ENCODE measurements at places on chromosomes 3 and 15. TPM values are rescaled to one million over a fixed set of nuclear protein-coding genes. Genes with fewer than 3 reads are reported as not detected.

GRCh38 chr3:60574046-60574769 is 677.0 kb downstream of the FHIT start:
- no peak overlapping the region for H3K4me3 ChIP-seq
- no peaks in the 10 kb centered on the region for H3K27me3 ChIP-seq
- H3K4me1 ChIP-seq = no peaks in the 10 kb centered on the region
- no peaks in the 10 kb centered on the region for H3K36me3 ChIP-seq

GOLGA6L22 gene
- not detected for total RNA-seq

DNA sequence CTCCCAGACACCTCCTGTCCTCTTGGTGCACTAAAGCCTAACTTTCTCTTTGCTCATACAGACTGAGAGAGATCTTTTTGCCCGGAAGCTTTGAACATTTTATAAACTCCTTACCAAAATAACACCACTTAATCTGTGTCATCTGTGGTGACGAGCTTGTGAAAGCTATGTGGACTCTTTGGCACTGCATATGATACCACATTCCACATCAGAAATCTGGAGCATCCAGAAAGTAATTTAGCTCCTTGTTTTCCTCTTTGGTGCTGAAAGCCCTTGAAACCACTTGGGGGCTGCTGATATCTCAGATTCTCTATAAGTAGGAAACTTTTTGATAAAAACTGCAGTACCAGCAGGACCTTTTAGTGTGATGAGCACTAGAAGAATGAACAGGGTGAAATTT is 128.3 kb downstream of the ALCAM start:
- no peak overlapping the region for H3K27ac ChIP-seq
- H3K4me1 ChIP-seq = no peaks in the 10 kb centered on the region
- H3K27me3 ChIP-seq = no peaks in the 10 kb centered on the region
- no peaks in the 10 kb centered on the region for H3K36me3 ChIP-seq

DNA sequence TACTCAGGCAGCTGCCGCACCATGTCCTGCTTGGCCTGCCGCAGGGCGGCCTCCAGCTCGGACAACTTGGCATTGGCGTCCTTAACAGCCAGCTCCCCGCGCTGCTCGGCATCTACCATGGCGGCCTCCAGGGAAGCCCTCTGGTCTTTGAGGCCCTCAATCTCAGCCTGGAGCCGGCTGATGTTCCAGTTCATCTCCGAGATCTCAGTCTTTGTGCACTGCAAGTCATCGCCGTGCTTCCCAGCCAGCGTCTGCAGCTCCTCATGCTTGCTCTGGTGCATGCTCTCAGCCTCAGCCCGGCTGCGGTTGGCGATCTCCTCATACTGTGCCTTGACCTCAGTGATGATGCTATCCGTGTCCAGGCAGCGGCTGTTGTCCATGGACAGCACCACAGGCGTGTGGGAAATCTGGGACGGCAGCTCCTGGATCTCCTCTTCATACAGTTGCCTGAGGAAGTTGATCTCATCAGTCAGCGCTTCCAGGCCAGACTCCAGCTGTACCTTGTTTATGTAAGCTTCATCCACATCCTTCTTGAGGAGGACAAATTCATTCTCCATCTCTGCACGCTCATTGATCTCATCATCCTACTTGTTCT is 15.5 kb upstream of the PSTPIP1 start:
- no peak overlapping the region for H3K4me3 ChIP-seq
- H3K4me1 ChIP-seq = peaks cover 8% of the 10 kb centered on the region
- H3K27me3 ChIP-seq = peaks cover 47% of the 10 kb centered on the region

DNA sequence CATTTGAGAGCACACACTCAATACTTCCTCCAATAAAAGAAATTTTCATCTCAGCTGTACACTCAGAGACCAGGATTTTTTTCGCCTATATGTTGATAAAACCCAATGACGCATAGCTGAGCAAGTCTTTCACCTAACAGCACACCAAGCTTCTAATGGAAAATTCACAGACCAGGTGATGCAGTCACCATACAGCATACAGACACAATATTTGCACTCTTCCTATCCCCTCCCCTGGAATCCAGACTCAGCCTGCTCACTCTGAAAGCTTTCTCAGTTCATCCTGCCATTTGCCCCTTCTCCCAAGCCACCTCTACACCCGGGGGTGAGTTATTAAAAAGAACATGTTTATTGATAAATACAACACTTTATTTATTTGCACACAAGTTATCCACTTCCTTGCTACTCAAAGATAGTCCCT is 1.7 kb downstream of the TBC1D5 start:
- no peaks in the 10 kb centered on the region for H3K27me3 ChIP-seq
- DNase-seq = peak; percentile 35
- no peaks in the 10 kb centered on the region for H3K36me3 ChIP-seq
- peaks cover 16% of the 10 kb centered on the region for H3K4me1 ChIP-seq
- H3K4me3 ChIP-seq = peak overlapping the region; percentile 70

GRCh38 chr3:178404961-178405360 is 131.3 kb upstream of the KCNMB2 start:
- no peak for DNase-seq
- no peaks in the 10 kb centered on the region for H3K36me3 ChIP-seq
- H3K27me3 ChIP-seq = no peaks in the 10 kb centered on the region
- H3K4me3 ChIP-seq = no peak overlapping the region
- no peaks in the 10 kb centered on the region for H3K4me1 ChIP-seq
- H3K27ac ChIP-seq = no peak overlapping the region

- no peak overlapping the region for H3K27ac ChIP-seq
- no peak overlapping the region for H3K4me3 ChIP-seq
- H3K4me1 ChIP-seq = 0 out of 2 replicates have a peak, but pooled peaks cover 4% of the 10 kb centered on the region
Measured at GRCh38 chr3:27730774-27731659, 8.9 kb upstream of the EOMES start.

RPL15 gene
- 2,579 TPM for total RNA-seq

DNA sequence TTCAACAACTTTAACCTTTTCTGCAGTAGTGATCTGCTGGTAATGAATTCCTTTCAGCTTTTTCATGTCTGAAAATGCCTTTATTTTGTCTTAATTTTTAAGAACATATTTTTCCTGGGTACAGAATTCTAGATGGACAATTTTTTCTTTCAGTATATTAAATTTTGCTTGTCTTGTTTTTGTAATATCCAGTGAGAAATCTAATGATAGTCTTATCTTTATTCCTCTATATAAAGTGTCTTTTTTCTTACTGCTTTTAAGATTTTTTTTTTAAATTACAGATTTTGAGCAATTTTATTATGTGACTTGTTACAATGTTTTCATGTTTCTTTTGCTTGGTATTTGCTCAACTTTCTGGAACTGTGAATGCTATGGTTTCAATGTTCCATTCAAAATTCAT is 38.1 kb downstream of the TCF12 start:
- no peaks in the 10 kb centered on the region for H3K27me3 ChIP-seq
- no peaks in the 10 kb centered on the region for H3K4me1 ChIP-seq
- H3K27ac ChIP-seq = no peak overlapping the region
- no peak for DNase-seq
- no peak overlapping the region for H3K4me3 ChIP-seq

DNA sequence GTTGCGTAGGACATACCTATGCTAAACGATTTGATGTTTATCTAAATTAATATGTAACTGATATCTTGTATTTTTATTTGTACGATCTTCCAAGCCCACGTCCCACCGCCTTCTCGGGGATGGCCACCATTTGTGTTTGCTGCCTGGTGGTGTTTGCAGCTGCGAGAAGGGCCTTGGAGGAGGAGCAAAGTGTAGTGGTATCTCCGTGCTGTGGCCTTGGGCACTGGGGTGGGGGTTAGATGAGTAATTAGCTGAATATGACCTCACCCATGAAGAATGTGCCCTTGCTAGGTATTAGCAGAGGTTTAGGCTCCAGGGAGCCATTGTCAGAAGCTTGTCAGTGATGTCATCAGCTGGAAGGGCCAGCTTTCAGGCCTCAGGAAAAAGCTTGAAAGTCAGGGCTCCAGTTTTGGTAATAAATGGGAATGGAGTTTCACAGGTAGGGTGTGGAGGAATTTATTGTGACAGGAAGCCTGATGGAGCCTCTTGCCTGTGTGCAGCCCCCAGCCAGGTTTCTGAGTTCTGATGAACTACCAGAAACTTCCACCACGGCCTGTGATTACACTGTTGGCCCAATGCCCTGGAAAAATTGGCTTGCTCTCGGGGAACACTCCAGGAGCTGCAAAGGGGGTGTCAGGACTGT is 41.0 kb downstream of the FLNB start:
- H3K27me3 ChIP-seq = no peaks in the 10 kb centered on the region
- H3K27ac ChIP-seq = peak overlapping the region; percentile 40
- peaks cover 34% of the 10 kb centered on the region for H3K4me1 ChIP-seq

DNA sequence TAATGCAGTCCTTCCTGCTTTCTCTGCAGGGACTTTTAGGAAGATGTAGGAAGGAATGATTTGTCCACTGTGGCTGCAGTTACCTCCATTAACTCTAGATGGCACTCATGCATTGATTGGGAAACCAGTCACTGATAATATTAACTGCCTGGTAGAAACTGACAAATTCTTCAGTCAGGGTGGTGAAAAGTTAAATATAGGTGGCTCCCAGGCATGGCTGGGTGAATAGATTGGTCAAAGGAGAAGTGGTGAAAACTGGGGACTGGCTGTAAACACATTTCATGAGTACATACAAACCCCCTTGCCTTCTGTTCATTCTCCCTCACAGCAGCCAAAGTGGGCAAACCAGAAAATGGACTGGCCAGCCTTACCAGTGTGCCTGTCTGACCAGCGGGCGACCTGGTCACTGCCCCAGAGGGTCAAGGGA is 333.4 kb downstream of the THSD4 start:
- no peak overlapping the region for H3K4me3 ChIP-seq
- no peak overlapping the region for H3K27ac ChIP-seq
- H3K36me3 ChIP-seq = no peaks in the 10 kb centered on the region
- no peaks in the 10 kb centered on the region for H3K4me1 ChIP-seq

DNA sequence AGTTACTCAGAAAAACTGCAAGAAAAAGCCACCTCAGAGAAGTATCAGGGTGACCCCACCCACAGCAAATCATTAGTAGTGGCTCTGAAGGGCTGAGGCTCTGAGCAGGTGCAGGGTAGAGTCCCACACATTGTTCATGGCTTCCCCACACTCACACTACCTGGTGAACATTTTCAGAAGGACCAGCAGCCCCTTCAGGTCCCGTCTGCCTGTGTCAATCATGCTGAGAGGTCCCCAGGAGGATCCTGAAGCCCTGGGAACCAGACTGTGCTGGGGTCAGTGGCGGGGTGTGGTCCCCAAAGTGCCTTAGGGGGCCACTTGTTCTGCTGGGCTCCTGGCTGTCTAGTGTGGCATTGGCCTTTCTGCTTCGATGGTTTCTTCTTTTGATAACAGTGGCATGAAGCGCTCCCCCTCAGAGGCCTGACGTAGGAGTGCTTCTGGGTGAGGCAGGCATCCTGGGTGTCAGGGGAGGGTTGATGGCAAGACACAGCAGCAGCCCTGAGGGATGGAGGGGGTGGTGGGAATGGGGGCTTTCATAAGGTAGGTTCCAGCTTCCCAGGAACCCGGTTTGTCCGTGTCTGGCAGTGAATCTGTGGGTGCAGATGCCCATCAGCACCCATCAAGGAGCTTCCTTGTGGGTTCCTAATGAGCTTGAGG is 19.0 kb upstream of the FANCD2 start:
- H3K27me3 ChIP-seq = no peaks in the 10 kb centered on the region
- peaks cover 32% of the 10 kb centered on the region for H3K4me1 ChIP-seq
- DNase-seq = no peak
- H3K4me3 ChIP-seq = no peak overlapping the region
- H3K36me3 ChIP-seq = peaks cover 16% of the 10 kb centered on the region

GRCh38 chr3:143464850-143465249 is 345.3 kb downstream of the CHST2 start:
- DNase-seq = no peak
- no peak overlapping the region for H3K27ac ChIP-seq
- no peaks in the 10 kb centered on the region for H3K27me3 ChIP-seq
- H3K4me3 ChIP-seq = no peak overlapping the region

SLC28A1 gene
- not detected for total RNA-seq

LOXL1 gene
- total RNA-seq = not detected

GRCh38 chr3:187736418-187736871 is 8.8 kb downstream of the BCL6 start:
- H3K27ac ChIP-seq = no peak overlapping the region
- peak; percentile 13 for DNase-seq

DNA sequence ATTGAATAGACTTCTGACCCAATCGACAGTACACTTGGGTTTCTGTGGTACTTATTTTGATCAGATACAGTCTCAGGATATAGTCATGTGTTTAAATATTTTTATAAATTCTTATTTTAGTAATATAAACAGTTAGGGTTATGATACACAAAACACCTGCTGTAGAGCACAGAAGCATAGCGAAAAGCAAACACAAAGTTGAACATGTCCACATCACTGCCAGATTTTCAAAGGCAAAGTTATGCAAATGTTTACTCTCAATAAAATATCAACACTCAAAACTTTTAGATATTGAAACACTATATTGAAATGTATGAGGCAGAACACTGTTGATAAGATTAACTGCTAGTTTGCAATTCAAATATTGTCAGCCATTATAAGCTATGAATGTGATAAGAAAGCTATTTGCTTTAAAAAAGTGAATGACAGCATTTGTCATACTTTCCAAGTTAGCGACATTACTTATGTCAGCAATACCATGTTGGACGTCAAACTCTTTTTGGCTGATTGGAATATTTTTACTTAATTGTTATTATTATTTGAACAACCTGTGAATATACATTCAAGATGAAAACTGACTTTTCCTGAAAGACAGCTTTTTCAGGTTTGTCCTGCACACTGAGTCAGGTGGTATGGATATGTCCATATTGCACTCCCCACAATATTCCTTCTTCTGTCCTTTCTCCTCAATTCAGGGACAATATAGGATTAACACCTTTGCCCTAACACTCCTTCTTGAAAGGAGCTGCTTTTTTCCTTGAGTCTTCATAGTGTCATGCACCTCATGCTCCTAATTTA is 367.1 kb downstream of the EPHA3 start:
- DNase-seq = no peak
- H3K27me3 ChIP-seq = no peaks in the 10 kb centered on the region
- H3K4me3 ChIP-seq = no peak overlapping the region
- H3K36me3 ChIP-seq = no peaks in the 10 kb centered on the region
- no peaks in the 10 kb centered on the region for H3K4me1 ChIP-seq
- H3K27ac ChIP-seq = no peak overlapping the region

GRCh38 chr3:36907911-36908646 is 36.8 kb downstream of the TRANK1 start:
- no peaks in the 10 kb centered on the region for H3K27me3 ChIP-seq
- H3K4me3 ChIP-seq = peak overlapping the region; percentile 27
- H3K36me3 ChIP-seq = no peaks in the 10 kb centered on the region
- peaks cover 30% of the 10 kb centered on the region for H3K4me1 ChIP-seq
- DNase-seq = no peak

NANOGP8 gene
- not detected for total RNA-seq

Data from K562 (cell line).